ENCODE measurements at places on chromosomes 2 and 18. TPM values are rescaled to one million over a fixed set of nuclear protein-coding genes. Genes with fewer than 3 reads are reported as not detected.

DNA sequence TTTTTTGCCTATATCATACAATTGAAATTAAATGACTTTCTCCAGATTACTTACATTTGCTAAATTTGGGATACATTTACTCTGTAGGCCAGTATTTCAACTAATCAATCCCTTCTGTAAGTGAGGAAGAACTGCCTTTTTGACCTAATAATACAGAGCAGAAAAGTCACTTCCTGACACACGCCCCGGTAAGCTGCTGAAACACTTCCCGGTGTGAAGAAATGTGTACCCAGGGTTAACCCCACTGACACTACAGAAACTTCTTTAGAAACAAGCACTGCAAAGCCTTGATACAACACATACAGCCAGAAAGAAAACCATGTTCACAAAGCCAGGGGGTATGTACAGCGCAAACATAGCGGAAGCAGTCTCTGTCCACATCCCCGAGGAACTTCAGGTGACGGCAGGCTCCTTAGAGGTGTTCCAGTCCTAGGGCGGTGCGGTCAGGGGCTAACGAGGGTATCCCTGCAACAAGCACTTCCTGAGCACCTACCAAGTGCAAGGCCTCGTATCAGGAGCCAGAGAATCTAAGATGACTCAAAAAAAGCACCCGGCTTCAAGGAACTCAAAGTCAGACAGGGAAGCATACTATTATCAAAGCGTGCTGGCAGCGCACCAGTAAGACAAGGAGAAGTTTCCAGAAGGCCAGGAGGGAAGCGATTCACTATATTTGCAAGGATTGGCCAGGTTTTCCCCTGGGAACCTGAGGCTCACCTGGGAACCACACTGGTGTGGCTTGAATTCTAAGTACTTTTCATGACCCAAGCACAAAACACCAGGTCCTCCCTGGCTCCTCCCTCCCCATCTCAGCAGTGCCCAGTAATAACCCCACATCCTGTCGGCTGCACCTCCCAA lies 46.6 kb downstream of the ZNF516 start:
- no peak for DNase-seq

GRCh38 chr2:237448626-237449025 lies 34.7 kb upstream of the COL6A3 start:
- no peak for DNase-seq

DNA sequence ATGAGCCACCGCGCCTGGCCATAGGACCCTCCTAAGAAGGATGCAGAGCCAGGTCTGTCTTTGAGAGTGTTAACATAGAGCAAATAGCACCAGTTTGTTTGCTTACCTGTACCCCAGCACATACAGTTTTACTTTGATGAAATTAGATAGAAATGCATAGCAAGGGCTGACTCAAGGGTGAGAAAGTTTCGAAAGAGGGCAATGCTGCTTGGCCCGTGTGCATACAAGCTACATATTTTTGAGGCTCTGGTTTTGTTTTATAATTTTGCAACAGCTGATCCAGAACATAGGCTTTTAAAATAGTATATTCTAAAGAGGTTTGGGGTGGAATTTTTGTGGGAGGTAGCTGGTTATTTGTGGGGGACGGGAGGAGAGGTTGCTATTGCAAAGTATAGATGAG lies 151.7 kb downstream of the MCFD2 start:
- DNase-seq: no peak

DNA sequence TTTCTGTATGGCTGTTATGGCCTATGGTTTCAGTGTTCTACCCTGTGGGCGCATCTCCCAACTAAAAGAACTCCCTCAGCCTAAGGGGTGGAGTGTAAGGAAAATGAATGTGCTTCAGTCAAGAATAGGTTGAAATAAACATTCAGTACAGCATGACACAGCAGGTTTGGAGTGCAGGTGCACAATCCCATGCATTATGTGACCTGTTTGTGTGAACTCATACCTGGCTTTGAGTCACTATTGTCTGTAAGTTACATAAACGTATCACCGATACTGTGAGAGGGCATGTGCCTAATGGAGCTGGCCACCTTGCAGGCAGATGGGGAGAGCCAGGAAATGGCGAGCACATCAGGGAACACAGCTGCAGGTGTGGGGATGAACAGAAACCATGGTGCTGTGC lies 216.0 kb downstream of the DSEL start:
- DNase-seq: no peak

DNA sequence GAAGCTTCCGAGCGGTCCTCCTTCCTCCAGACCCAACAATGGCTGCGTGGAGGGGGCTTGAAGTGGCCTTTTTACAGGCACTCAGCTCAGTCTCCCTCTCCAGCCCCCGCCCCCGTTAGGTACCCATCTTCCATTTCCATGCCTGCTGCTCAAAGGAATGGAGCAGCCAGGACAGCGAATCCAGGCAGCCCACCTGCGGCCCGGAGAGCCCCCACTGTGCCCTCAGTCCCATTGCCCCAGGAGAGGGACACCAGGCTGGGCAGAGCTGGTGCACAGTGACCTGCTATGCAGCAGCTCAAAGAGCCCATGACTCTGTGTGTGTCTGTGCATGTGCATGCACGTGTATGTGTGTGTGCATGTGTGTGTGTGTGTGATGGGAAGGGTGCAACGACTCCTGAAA lies 10.6 kb upstream of the POMC start:
- DNase-seq: no peak

DNA sequence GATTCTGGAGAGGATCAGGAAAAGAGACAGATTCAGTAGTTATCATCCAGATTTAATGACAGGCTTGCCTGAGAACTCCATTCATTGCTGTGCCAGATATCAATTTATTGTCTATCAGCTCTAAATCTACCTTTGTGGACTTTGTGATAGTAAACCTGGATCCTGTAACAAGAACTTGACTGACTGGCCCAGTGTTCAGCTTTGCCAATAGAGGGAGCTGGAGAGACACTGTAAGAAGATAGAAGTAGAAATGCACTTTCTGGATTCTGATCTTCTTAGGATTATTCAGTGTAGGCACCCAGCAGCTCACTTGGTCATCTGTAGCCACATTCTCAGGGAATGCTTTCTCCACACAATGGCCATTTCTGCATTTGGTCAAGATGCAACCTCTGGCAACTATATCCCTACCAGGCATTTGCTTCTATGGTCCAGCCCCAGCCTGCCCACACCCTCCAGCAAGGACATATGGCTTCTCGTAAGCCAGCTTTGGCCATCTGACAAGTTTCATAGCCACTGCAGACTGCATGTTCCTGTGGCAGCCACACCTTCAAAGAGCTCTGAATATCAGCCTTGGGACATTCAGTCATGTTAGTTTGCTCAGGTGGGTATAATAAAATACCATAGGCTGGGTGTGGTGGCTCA lies 6.1 kb upstream of the SERPINB8 start:
- no peak for DNase-seq

SCG2 gene
- total RNA-seq: 138 TPM
